ENCODE measurements at places on chromosomes 4 and X.

GRCh38 chr4:16952896-16953630, 54.6 kb upstream of the LDB2 start:
- no peak for DNase-seq

DNA sequence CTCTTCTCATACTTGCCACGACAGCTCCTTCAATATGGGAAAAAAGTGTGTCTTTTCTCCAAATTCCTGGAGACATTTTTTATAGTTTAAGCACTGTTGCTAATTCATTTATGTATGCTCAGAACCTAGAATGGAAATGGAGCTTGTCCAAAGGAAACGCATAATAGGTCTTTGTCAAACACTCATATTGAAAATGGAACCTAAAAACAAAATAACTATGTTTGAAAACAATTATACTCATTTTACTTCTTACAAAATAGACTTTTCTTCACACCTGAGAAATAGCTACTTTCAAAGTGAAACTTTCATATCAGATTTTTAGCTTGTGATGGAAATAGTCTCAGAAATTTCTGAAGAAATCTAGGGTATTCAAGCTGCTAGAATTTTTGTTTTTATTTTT, 529.7 kb upstream of the BOD1L1 start:
- DNase-seq, result no peak

GRCh38 chr4:148159793-148160192, 282.4 kb downstream of the NR3C2 start:
- no peak for DNase-seq

GRCh38 chr4:182894681-182895275, 22.4 kb downstream of the DCTD start:
- no peak for DNase-seq

DNA sequence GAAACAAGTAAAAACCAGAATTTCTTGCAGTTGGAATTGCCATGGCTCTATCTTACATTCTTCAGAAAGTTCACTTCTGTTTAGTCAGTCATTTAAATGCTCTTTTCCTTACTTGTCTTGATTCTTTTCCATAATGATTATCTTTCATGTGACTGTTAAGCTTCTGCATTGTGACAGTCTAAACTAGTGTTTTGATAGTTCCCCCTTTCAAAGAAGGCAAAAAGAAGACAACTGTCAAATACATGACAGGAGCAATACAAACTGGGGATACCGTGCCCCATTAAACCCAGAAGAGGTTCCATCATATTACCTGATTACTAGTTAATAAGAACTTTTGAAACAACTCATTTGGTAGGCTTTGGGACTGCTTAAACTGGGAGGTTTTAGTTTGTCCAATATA, 476.2 kb downstream of the PCDH19 start:
- no peak for DNase-seq

DNA sequence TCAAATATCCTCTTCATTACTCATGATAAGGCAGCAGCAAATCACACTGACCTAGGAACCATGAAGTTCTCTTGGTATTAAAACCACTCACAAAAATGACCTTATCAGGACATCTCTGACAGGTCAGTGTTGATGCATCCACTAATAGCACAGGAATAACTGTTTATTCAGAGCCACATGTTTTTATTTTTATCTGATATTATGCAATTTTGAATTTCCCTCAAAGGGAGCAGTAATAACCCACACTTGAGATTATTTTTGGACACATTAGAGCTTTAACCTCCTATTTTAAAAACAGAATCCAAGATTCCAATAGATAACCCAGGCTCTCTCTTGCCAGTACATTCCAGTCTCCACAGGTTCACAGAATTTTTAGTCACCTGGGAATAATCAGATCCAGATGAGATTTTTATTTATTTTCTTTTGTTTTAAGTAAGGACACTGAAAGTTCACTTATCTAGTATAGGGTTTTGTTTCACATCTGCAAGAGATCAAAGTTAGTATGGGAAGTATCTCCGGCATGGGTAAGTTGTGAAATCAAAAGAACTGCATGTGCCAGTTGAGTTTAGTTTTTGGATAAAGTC, 36.3 kb upstream of the MYOZ2 start:
- no peak for DNase-seq

- DNase-seq, result no peak
Measured at GRCh38 chr4:185054886-185055285, 36.6 kb downstream of the HELT start.

- DNase-seq, result no peak
Measured at GRCh38 chr4:109111031-109111430, 191.4 kb downstream of the COL25A1 start.

- DNase-seq, result no peak
Measured at GRCh38 chr4:79290376-79290775, 35.5 kb downstream of the NAA11 start.

GRCh38 chrX:9794495-9794894, 8.3 kb downstream of the SHROOM2 start:
- no peak for DNase-seq

DNA sequence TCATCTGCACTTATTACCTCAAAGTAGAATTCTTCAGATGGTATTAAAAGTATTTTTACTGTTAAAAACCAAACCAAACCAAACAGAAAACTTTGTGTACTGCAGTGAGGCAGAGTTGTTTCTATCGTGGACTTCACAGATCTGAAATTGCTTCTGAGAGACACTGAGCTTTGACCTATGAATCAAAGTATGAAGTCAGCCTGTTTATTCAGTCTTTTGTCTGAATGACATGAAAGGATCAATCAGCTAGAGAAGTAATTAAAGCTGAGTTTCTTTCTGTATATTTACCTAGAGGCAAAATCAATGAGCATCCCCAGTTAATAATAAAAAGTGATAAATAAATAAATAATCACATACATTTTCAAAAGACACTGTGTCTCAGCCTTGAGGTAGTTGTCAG, 2121.0 kb downstream of the PCDH7 start:
- DNase-seq, result no peak

DNA sequence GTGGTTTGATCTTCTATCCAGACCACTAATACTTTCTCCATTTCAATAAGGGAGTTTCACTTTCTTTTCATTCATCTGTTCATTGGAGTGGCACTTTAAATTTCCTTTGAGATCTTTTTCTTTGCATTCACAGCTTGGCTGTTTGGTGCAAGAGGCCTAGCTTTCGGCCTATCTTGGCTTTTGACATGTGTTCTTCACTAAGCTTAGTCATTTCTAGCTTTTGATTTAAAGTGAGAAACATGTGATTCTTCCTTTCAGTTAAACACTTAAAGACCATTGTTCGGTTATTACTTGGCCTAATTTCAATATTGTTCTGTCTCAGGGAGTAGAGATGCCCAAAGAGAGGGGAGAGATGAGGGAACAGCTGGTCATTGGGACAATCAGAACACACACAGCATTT, 24.3 kb downstream of the CXCL13 start:
- DNase-seq, result no peak

DNA sequence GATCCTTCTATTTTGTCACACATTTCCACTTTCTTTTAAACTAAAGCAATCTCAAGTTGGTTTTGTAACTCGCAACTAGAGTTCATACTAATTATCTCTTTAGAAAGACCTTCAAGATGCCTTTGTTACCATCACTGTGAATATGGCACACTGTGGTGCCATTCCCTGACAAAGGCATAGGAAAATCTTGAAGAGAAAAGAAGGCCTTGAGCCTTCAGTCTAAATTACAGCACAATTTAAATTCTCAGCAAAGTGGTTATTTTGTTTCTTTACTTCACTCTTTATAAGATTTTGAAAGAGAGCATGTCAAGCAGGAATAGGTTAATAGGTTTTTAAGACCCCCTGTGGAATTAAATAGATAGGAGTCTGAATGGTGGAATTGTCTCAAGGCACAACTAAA, 89.0 kb upstream of the BANK1 start:
- DNase-seq, result no peak

DNA sequence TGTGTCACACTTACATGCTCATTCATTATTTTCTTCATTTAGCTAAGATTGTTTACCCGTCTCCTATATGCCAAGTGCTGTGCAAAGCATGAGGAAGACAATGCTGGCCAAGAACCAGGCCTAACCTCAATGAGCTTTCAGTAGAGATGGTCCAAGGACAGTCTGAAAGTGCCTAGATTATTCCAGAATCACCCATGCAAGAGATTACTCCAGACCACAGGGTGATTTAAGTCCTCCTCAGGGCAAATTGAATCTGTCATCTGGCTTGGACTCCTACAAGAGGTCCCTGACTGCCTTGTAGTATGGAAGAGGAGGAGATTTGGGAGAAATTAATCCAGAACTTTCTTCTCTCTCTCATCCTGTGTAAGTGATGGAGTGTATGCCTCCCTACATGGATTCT, 99.4 kb upstream of the NDP start:
- DNase-seq, result no peak

- peak; percentile 62 for DNase-seq
Measured at GRCh38 chrX:123961268-123962005, at the start of gene STAG2. TSS of gene STAG2 (plus strand) at chrX:123961706. CDS start at chrX:124022628, 60,922 bp downstream.

DNA sequence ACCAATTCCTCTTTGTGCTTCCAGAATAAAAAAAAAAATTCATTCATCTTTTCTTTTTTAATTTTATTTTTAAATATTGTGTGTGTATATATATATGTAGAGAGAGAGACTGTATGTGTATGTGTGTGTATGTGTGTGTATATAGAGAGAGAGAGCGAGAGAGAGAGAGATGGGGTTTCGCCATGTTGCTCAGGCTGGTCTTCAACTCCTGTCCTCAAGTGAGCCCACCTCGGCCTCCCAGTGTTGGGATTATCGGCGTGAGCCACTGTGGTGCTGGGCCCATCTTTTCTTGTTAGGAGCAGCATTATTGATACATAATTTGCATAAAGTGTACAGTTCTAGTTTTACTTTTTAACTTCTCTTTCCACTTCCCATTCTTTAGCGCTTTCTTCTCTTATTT, 33.6 kb downstream of the KDM6A start:
- no peak for DNase-seq

GRCh38 chr4:41791557-41791956, 43.0 kb upstream of the PHOX2B start:
- DNase-seq, result no peak

GRCh38 chrX:650324-650723, 19.7 kb downstream of the SHOX start:
- DNase-seq, result no peak

GRCh38 chr4:163269166-163269565, 63.2 kb downstream of the NPY1R start:
- DNase-seq, result no peak

GRCh38 chr4:67874986-67875385, 8.8 kb downstream of the TMPRSS11D start:
- no peak for DNase-seq

DNA sequence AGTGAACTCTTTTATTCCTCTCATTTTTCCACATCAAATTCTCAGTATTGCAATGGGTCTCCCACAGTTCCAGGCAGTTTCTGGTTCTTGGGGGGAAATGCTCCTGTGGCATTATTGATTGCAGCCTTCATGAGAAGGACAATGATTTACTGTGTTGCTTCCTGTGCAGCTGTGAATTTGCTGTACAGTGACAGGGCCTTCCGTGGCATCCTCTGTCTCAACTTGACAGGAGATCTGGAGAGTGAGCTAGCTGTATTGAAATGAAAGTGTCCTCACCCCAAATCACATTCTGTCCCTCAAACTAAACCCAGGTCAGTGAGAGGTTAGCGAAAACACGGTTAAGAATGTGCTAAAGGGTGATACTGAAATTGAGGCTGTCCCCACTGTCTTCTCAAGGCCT, 77.1 kb upstream of the ATOH1 start:
- no peak for DNase-seq

GRCh38 chrX:72659723-72660122, 54.4 kb downstream of the PHKA1 start:
- no peak for DNase-seq

GRCh38 chr4:98673288-98673644, 14.9 kb upstream of the TSPAN5 start:
- no peak for DNase-seq

GRCh38 chr4:173281406-173282255, 52.5 kb downstream of the HMGB2 start:
- no peak for DNase-seq

DNA sequence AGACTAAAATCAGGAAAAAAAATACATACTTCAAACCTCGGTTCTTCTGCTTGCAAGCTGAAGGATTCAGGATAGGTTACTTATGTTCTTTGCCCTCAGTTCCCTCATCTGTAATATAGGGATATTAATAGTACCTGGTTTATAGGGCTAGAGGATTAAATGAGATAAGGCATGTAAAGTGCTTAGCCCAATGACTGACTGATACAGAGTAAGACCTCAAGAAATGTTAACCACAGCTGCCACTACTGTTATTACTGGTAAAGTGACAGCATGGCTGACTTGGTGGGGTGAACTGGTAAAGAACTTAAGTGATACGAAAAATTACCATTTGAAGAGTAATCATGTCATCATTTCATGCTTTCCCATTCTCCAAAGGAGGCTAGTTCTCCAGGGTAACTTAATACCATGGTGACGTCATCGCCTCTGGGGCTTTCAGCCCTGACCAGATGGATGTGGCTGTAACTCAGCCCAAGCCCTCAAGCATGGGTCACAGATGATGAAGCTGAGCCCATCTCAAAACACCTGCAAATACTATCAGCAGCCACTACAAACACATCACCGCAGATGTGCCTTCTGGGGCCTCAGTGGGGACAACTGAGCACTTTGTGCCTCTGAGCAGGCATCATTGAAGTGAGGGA, 44.5 kb upstream of the SCML1 start:
- DNase-seq, result no peak

- DNase-seq, result peak; percentile 16
Measured at GRCh38 chr4:13548984-13549546, 4.8 kb upstream of the NKX3-2 start.

GRCh38 chr4:59598330-59598618, 1601.9 kb upstream of the ADGRL3 start:
- no peak for DNase-seq

GRCh38 chr4:156247470-156247869, 293.8 kb upstream of the CTSO start:
- DNase-seq, result no peak

GRCh38 chr4:100421361-100421978, 96.4 kb downstream of the EMCN start:
- DNase-seq, result no peak

DNA sequence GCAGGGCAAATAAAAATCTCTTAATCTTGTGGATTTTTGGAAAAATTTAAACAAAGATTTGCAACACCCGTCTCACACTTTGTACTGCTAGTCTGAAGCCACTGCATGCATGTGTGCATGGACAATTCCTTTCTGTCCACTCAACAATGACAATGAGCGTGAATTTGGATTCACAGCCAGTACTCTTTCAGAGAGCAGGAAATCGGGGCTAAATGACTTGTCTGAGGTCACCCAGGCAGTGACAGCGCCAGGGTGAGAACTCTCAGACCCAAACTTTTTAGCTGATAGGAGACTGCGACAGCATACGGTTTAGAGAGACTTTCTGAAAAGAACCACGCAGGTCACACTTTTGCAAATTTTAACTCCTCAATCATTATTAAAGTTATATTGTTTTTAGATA, 90.9 kb downstream of the ZNF827 start:
- DNase-seq, result no peak

DNA sequence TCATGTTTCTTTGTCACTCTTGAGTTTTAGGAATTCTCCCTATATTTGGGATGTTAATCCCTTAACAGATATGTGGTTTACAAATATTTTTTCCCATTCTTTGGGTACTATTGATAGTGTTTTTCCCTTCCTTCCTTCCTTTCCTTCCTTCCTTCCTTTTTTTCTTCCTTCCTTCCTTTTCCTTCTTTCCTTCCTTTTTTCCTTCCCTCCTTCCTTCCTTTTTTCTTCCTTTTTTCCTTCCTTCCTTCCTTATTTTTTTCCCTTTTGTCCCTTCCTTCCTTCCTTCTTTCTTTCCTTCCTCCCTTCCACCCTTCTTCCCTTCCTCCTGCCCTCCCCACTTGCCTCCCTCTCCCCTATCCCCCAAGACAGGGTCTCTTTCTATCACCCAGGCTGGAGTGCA, 42.1 kb downstream of the WDR17 start:
- no peak for DNase-seq

GRCh38 chr4:137881641-137882040, 349.3 kb upstream of the PCDH18 start:
- no peak for DNase-seq
